ENCODE measurements at places on chromosomes 16 and 17.

DNA sequence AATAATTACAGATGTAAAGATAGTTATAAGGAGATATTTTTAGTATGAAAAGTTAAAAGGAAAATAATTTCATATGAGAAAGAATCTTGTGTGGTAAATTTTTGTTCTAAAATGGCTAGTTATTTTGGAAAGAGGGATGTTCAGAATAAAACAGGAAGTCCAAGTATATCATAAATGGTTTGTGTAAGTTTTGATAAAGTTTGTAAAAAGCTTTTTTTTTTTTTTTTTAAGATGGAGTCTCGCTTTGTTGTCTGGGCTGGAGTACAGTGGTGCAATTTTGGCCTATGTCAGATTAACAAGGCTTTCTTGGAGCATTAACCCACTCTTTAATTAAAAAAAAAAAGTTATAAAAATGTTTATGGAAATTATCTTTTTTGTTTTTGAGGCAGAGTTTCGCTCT is 8.2 kb upstream of the CDK10 start:
- DNase-seq = no peak

DNA sequence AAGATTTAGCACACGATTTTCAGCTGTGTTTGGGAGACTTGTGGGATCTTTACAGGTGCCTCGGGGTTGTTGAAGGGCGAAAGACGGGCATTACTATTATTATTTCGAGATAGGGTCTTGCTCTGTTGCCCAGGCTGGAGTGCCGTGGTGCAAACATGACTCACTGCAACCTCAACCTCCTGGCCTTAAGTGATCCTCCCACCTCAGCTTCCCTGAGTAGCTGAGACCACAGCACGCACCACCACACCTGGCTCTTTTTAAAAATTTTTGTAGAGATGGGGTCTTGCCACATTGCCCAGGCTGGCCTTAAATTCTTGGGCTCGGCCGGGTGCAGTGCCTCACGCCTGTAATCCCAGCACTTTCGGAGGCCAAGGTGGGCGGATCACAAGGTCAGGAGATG is 29.7 kb upstream of the PHB1 start:
- no peak for DNase-seq

DNA sequence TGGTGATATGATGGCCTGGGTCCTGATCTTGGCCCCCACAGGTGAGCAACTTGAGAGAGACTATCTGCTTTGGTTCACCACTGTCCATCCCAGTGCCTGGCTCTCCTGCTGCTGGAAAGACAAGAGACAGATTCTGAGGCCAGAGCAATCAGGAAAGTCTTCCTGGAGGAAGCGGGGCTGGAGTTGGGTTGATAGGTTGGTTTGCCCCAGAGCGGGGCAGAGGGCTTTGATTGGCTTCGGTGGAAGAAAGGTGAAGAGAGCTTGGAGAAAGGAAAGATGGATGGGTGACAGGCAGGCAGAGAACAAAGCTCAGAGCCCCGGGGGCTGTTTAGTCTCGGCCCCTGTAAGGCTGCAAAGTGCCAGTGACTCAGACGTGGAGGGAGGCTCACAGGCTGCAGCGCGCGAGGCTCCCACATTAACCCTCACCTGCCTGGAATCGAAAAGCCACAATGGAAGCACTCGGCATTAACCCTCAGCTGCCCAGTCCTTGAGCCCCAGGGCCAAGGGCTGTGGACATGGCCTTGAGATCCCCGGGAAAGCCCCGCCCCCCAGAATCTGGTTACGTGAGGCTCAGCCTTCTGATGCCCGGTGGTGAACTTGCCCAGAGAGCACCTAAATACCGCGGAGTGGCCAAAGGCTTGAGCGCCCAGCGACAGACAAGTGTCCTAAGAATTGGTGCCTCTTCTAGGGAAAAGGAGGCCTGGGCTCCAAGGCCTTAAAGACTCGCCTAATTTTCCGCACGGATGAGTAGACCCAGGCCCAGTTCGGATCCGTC is 996 bp upstream of the CPNE2 start:
- peak; percentile 69 for DNase-seq

DNA sequence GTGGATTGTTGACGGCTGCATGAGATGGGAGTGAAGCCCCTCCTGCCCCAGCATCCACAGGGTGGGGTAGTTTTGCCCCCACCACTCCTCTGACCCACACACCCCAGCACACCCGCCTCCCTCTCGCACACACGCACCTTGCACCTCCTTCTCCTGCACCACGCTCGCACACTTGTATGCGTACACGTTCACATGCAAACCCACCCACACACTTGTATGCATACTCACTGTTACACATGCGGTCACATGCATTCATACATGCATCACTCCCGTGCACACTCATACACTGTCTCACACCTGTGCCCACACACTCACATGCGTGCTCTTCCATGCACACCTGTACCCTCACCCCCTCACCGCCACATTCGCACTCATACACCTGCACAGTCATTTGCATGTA is 70.5 kb upstream of the CIBAR2 start:
- no peak for DNase-seq

DNA sequence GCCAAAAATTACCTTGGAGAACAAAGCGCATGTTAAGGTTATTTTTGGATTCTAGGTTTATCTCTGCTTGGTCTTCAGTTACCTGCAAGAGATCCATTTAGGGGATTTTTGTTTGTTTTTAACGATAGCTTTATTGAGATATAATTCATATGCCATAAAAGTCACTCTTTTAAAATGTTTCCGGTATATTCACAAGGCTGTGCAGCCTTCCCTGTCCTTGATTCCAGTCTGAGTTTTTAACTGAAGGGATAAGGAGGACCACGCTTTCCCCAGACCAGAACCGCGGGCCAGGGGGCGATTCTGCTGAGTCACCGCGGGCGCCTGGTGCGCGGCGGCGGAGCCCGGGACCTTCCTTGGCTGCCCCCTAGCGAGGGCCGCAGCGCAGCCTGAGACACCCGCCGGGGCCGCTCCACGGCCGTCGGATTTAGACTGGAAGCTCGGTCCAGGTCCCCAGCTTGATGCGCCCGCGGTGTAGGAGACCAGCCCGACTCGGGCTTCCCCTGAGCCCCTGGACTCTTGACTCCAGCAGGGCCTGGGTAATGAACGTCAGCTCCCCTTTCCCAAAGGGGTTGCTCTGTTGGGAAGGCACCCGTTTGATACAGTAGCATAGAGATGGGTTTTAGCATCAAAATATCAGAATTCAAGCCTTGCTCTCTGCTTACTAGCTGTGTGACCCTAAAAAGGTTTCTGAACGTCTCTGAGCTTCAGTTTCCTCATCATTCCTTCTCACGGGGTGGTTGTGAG is 50.0 kb upstream of the STH start:
- DNase-seq = peak; percentile 55

DNA sequence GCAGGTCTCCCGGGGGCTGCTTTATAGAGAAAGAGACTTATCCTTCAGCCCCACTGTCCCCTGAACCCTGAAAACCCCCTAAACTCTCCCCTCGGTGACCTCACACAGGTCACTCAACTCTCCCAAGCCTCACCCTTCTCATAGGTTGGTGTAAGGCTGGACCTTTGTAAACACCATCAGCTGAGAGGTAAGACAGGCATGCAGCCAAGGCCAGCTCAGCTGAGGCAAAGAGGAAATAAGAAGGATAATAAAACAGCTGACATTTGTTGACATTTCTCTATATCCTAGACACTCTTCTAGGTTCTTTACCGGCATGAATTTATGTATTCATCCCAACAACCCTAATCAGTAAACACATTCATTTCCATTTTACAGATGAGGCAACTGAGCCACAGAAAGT is 134.3 kb downstream of the CCT6B start:
- DNase-seq = no peak

DNA sequence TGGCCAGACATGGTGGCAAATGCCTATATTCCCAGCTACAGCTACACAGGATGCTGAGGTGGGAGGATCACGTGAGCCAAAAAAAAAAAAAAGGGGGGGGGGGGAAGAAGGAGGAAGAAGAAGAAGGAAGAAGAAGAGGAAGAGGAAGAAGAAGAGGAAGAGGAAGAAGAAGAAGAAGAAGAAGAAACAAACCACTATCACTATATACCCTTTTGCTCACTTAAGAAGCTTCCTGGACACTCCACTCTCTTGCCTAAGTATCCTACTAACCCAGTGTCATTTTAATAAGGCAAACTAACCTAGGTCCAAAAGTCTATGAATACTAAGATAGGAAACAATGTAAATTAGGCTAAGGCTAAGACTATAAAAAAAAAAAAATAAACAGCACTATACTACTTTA is 54.8 kb downstream of the GPATCH8 start:
- DNase-seq = no peak

GRCh38 chr17:73586275-73586832 is 57.9 kb downstream of the SDK2 start:
- DNase-seq = no peak

DNA sequence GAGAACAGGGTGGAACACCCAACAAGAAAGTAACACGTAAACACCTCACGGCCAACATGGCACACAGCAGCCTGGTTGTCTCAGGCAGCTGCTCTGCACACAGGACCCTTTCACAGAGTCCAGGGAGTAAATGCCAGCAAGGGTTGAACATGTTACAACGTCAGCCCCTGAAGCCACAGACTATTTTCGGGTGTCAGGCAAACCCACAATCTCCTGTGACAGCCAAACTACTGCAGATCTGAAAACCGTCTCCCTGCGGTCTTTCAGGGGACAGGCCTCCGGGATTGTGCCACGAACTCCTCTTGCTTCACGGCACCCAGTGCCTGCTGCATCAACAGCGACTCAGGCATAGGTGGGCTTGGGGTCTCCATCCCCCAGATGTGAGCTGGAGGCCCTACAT is 127.7 kb downstream of the XYLT1 start:
- DNase-seq = no peak

DNA sequence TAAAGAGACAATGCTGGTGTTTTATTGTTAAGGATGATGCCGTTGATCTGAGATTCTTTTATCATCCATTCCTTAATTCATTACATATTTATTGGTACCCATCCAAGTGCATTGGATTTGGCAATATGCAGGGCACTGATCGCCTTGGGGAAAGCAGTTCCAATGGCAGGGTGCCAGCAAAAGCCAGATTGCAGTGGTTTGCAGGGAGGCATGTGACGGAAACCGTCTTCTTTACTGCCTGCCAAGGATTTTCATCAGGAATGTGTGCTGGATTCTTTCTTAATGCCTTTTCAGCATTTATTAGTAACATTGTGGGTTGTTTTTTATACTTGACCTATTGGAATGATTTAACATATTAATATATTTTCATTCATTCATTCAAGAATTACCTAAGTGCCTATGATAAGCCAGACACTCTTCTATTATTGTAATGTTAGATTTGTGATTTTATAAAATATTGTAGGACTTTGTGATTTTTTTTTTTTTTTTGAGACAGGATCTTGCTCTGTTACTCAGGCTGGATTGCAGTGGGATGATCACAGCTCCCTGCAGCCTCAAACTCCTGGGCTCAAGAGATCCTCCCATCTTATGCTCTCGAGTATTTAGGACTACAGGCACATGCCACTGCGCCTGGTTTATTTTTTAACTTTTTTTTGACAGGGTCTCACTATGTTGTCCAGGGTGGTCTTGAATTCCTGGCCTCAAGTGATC is 93.4 kb upstream of the TNRC6A start:
- DNase-seq = peak; percentile 88

- DNase-seq = peak; percentile 73
These were observed 176.8 kb upstream of the ASIC2 start for GRCh38 chr17:33469911-33470310.

GRCh38 chr16:35210681-35211433 is 1751.4 kb downstream of the TP53TG3F start:
- DNase-seq = no peak

DNA sequence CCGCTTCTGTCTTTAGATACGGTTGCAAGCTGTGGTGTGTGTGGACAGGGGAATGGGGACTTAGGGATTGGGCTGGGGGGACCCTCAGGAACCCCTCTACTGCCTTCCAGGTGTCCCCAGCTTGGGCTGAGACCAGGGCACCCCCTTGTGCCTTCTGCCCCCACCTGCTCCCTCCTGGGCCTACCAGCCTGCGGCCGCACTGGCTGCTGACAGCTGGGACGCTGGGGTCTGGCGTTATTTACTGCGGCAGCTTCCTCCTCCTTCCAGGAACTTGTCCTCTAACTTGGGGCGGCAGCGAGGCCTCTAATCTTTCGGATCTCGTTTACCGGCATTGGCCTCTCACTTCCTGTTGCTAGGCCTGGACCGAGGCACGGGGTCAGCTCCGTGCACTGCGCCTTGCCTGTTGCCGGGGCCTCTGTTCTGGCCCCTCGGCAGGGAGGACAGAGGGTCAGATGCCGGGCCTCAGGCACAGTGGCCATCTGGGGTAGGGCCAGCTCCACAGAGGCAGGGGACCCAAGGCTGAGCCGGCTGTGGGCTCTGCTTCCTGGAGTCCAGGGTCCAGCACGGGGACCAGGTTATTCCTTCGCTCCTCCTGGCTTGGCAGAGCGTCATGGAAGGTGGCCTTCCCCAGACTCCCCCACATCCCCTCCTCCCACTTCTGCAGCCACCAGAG is 31.8 kb downstream of the TMEM235 start:
- DNase-seq = no peak

- DNase-seq = no peak
These were observed 46.9 kb upstream of the CDC42EP4 start for GRCh38 chr17:73358668-73359067.

DNA sequence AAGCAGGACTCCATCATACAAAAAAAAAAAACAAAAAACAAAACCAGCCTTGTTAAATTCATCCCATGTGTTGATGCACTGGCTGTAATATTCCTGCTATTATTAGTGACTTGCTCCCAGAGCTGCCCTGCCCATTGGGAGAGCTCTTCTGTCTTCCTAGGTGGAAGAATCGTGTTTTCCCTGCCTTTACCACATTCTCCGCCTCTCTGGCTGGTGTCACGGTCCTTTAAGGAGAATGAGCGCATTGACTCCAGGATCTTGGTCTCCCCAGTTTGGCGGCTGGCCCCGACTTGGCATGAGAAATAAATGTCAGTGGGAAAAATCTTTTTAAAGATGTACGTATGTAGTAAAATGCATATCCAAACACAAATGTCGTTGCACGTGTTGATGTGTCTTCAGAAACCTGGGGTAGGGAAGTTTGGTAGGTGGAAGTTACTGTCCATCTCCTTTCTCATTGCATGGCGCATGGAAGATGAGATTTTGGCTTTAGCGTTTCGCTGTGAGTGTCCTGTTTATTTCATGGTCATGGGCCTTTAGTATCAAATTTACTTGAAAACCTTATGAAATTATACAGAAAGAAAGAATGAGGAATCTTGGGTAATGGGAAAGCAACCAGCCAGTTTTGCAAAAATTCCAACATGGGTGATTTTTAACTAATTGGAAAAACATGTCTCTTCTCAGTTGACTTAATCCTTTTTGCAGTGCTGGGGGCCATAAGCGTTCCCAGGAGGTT is 15.5 kb downstream of the RMI2 start:
- DNase-seq = no peak

All from HT1080 (cell line).